ENCODE measurements at places on chromosomes 16 and 17.

DNA sequence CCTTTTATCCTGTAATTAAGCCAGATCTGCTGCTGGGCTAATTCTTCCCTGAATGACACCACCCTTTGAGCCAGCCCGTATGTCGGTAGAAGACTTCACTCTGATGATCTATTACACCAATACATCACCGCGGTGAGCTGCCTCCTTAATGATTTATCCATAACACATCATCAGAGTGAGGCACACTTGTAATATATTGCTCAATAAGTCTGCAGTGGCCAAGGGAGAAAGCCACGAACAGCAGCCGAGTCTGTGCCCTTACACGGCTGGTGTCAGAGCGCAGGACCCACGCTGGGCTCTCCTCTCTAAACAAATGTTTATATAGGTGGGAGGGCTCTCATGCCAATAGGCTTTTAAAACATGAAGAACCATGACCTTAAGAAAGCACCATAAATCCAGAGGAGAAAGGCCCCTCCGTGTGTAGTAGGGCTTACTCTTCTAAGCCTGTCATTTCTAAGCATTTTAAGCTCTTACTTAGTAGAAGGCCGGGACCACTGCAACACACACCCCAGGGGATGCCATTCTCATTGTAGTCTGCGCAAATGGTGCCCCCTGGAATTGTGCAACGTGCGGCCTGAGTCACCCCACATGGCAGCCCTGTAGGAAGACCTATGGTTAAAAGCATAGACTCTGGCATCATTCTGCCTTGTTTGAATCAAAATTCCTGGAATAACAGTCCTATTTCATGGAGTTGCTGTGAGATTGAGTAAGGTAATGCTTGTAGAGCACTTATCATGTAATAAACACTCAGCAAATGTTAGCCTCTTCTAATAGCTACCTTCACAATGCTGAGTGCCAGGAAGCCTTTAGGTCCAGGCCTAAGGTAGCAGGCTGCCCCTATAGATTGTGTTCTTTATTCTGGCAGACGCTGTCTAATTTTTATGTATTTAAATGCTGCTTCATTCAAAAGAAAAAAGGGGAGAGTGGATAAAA is 26.1 kb downstream of the MRPS23 start:
- DNase-seq: no peak

GRCh38 chr17:60139438-60140285 is 10.1 kb upstream of the CA4 start:
- DNase-seq: peak; percentile 44

DNA sequence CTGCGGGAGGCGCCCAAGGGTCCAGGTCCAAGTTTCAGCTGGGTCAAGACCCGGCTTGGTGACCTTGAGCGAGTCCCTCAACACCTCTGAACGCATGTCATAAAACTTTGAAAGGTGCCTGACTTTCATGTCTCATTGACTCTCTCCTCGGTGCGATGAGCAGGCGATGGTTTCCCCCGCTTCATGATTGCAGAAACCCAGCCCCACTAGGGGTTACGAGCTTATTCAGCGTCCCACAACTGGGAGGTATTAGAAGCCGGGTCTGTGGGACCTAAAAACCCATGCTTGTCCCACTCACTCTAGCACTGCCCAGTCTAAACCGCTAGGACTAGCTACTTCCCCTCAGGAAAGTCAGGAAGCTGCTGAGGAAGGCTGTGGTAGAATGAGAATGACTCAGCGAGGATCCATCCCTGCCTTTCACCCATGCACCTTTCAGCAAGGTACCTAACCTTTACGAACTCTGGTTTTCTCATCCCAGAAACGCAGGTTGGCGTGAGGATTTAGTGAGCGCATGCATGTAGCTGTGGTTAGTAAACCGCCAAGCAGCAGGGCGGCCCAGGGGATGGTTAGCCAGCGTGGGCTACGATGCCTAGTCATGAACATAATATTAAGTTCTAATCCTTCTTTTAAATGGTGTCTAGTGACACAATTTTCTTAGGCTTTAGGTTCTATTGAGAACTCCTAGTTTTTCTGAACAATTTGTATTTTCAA is 26.2 kb upstream of the RFFL start:
- DNase-seq: no peak

DNA sequence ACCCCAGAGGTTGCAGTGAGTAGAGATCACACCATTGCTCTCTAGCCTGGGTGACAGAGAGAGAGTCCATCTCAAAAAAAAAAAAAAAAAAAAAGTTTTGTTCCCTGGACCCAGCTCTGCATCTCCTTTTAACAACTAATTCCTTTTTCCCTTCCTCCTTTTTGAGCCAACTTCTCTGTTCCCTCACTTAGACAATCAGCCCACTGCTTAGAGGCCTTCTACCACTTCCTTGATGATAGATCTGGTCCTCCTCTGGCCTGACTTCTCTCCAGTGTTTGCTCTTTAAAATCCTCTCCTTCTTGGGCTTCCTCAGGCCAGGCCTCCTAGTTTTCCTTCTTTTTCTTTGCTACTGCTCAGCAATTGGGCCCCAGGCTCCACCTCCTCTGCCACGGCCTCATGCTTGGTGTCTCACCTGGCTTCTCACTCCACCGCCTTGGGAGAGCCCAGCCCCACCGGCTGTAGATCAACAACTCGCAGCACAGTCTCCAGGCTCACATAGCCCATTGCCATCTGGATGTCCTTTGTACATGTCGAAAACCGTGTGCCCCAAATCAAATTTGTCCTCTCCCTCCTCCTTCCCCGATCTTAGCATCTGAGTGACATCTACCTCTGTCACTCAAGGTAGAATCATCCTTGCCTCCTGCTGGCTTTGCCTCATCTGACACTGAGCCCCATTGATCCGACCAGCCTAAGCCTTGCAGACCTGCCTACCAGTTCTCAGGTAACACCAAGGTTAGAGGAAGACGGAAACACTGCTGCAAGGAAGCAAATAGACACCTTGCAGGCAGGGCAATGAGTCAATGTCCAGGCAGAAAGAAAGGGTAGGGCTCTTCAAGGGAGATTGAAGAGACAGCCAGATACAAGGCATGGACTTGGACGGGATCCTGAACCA is 17.4 kb downstream of the ARHGAP27 start:
- no peak for DNase-seq

- no peak for DNase-seq
Observed at GRCh38 chr17:76038050-76038449, 10.9 kb upstream of the EVPL start.

DNA sequence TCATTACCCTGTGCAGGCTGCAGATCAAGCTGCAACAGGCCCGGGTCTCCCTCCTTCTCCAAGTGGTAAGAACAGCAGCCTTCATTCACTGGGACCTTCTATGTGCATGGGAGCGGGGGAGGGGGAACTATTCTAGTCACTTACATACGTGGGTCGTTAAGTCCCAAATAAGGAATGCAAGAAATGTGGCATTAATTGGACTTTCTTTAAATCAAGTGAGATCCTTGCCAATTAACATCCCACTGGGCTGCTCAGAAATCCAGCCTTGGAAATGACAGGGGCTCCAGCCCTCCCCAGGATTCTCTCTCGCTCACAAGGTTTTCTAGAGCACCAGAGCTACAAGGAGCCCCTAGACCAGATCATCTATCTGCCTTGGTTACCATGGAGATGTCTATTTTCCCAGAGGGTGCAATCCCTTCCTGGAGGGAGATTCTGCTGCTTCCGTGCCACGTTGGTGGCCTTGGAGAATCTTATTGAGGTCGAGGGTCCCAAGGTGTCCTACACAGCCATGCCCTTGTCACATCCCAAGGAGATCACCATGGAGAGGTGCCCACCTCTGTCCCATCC is 5.2 kb upstream of the EIF1 start:
- DNase-seq: no peak

GRCh38 chr16:85946541-85947124 is 47.7 kb downstream of the IRF8 start:
- no peak for DNase-seq

DNA sequence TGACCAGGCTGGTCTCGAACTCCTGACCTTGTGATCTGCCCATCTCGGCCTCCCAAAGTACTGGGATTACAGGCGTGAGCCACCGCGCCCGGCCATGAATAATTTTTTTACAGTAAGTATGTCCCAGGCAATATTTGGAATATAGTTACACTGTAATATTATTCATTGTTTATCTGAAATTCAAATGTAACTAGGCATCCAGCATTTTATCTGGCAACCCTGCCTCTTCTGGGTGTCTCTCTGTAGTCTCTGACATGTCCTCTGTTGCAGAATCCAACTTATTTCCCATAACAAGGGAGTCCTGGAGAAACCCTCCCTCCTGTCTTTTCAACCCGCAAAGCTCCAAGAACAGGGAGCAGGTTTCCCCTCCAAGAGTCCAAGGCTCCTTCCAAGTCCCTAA is 36.9 kb upstream of the MYH10 start:
- no peak for DNase-seq

DNA sequence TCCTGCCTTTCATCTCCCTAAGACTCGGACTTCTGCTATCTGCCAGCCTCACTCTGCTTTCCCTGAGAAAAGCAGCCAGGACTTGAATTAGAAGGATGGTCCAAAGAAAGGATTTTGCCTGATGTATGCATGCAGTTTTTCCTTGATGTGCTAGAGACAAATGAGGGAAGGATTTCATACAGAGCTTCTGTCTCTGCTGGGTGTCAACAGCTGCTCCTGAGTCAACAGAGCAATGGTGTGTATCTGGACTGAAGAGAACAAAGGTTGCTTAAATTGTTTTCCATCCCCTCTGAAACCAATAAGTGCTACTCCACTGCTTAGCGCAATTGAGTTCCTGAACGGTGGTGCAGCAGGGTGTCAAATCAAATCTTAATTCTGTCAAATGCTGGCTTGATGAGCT is 680.6 kb upstream of the C16orf82 start:
- DNase-seq: no peak

DNA sequence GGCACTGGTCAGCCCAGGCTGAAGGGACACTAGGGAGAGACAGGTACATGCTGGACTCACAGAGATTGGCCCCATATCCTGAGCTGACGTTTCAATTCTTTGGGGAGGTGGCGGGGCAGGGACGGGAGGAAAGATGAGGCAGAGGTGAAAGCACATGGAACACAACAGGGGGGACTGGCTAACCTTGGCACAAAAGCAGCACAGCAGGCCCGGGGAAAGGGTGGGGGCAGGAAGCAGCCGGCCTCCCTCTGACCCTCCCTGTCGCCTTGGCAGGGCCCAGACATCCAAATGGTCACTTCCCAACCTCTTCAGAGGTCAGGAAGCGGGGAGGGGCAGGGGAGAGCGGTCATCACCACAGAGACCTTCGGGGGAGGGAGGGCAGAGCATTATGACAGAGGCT is 6.6 kb downstream of the VAT1 start:
- DNase-seq: no peak

- DNase-seq: no peak
Observed at GRCh38 chr16:56268799-56269198, 77.5 kb downstream of the GNAO1 start.

- DNase-seq: no peak
Observed at GRCh38 chr17:50544516-50544915, 2.5 kb upstream of the SPATA20 start.

DNA sequence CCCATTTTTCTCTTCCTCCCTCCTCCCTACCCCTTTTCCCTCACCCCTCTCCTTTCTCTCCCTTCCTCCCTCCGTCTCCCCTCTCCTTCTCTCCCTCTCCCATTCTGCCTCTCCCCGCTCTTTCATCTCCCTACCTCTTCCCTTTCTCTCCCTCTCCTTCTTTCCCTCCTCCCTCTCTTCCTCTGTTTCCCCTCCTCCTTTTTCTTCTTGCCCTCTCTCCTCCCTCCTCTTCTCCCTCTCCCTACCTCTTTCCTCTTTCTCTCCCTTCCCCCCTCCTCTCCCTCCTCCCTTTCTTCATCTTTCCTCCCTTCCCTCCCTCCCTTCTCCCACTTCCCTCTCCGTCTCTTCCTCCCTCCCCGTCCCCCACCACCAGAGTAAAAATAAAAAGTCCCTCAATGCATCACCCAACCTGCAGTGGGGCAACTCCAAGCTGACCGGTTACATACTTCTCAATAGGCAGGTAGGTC is 10.4 kb downstream of the CHD9NB start:
- DNase-seq: no peak

GRCh38 chr16:83998091-83998490 is 30.0 kb downstream of the NECAB2 start:
- DNase-seq: no peak

GRCh38 chr17:1122533-1123392 is 57.0 kb downstream of the ABR start:
- peak; percentile 67 for DNase-seq

DNA sequence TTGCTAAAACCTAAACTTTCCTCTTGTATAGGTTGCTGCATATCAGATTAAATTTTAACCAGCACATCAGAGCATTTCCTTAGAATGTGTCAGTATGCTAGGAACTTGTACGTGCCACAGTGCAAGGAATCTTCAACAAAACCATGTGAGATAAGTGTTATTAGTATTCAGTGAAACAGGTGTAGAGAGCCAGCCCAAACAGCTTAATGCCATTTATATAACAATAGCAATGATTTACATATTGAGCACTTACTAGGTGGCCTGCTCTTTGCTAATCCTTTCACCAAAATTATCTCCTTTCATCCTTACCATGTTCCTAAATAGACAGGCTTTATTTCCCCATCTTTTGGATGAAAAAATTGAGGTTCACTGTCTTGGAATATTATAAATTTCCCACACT is 485.7 kb downstream of the HS3ST4 start:
- DNase-seq: no peak

DNA sequence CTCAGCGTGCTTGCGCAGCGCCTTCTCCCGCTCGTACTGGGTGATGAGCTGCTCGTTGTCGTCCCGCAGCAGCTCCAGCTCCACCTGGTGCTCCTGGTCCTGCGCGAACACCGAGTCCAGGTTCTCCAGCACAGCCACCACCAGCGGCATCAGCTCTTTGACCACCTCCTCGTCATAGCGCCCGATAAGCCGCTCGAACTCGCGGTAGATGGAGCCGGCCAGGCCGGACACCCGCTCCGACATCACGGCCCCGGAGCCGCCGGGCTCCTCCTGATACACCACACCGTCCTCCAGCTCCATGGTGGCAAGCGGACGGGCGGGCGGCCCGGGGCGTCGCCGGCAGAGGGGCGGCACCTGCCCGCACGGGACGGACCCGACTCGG is 320 bp downstream of the SPAG9 start:
- DNase-seq: no peak

DNA sequence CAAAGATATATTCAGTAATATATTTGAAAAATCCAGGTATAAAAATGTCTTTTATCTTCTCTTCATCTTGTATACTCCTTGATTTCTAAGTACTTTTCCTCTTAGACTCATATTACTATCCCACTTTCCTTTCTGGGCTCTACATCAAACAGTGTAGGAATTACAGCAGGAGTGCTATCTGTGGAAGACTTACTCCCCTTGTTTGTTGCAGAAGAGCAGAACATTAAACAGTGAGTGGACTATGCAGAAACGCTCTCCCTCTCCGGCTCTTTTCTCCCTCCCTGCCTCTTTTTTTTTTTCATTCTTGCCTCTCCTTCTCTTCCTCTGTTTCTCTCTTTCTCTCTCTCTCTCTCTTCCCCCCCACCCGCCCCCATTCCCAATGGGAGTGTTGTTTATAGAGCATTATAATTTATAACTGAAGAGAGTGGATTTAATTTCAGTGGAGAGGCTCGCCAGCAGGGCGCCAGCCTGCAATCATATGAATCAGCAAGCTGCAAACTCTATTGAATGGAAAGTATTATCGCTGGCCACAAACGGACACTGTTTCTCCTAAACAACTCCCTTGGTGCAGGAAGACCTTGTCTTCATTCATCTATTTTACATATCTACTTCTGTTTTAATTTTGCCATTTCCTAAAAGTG is 242.3 kb upstream of the TBX2 start:
- no peak for DNase-seq
